ENCODE measurements at places on chromosomes 4 and X. TPM values are rescaled to one million over a fixed set of nuclear protein-coding genes. Genes with fewer than 3 reads are reported as not detected.
A peak's percentile ranks its signal among the peaks of the same experiment; 100 is the strongest.

NPNT gene
- 145 TPM for total RNA-seq

GPC4 gene
- total RNA-seq = 32.7 TPM

DNA sequence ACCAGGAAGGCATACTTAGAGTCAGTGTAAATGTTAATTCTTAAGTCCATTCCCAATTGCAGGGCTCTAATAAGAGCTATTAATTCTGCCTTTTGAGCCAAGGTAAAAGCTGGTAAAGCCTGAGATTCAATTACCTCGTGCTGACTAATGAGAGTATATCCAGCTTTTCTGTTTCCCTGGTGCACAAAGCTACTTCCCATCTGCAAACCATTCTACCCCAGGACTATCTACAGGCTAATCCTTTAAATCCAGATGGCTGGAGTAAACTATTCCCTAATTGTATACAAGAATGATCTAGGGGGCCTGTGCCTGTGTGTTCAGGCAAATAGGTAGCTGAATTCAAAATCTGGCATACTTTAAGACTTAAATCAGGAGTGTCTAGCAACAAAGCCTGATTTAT lies 365.0 kb downstream of the GPM6A start:
- DNase-seq = no peak

MEPE gene
- not detected for total RNA-seq

LDB2 gene
- total RNA-seq = 128 TPM

- DNase-seq = peak; percentile 53
Observed at GRCh38 chrX:49155243-49155899, 7.2 kb upstream of the MAGIX start.

DNA sequence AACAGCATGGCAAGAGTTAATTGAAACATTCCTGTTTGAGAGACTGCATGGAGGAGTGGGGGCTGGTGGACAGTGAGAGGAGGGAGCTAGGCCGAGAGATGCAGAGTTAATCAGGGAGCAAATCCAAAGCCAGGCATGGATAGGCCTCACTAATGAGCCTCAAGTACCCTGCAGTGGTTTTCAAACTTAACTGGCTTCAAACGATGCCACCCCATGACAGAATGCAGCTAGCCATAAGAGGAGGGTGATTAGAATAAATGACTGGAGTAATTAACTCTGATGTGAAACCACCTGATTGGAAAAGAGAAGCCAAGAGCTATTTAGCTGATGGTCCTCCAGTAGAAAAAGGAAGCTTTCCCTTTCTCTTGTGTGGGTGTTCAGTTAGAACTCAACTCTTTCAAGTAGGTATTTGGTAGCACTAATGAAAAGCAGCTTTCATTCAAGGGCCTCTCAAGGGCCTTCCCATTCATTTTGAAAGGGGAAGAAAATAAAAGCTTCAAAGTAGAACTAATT lies 215.4 kb upstream of the MAB21L2 start:
- DNase-seq = no peak

- DNase-seq = no peak
Observed at GRCh38 chr4:94419956-94420355, 31.8 kb upstream of the PDLIM5 start.

MSANTD1 gene
- total RNA-seq = 1.9 TPM

GRCh38 chr4:150720973-150721518 lies 139.1 kb downstream of the MAB21L2 start:
- DNase-seq = no peak

- no peak for DNase-seq
Observed at GRCh38 chrX:8455557-8455956, 9.1 kb upstream of the VCX3B start.

All from aorta (tissue), 5 donors.